Left kidney (tissue), 8 donors: ENCODE measurements at places on chromosomes 1 and 21. TPM values are rescaled to one million over a fixed set of nuclear protein-coding genes. Genes with fewer than 3 reads are reported as not detected.

C8A gene
- not detected for polyA plus RNA-seq

- no peak for DNase-seq
Measured at GRCh38 chr1:180930687-180931086, 18.0 kb downstream of the KIAA1614 start.

DNA sequence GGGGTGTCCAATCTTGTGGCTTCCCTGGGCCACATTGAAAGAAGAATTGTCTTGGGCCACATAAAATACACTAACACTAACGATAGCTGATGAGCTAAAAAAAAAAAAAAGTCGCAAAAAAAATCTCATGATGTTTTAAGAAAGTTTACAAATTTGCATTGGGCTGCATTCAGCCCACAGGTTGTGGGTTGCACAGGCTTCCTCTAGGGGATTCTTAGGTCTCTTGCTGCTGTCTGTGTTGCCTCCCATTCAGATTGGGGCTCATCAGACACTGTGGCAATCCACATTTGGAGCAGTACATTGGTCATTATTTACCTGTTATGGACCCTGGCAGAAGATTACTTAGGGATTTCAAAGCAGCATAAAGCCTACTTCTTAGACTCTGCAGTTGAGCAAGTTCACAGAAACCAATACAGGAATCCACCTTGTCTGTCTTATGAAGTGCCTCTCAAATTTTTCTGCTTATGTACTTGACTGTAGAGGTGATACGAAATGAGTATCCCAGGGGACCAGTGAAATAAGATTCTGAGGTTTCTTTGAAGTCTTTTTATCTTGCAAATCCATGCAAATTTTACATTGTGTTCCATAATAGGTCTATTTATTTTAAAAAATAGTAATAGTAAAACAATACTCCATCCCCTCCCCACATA is 205.5 kb downstream of the RPS6KC1 start:
- DNase-seq, result no peak

DNA sequence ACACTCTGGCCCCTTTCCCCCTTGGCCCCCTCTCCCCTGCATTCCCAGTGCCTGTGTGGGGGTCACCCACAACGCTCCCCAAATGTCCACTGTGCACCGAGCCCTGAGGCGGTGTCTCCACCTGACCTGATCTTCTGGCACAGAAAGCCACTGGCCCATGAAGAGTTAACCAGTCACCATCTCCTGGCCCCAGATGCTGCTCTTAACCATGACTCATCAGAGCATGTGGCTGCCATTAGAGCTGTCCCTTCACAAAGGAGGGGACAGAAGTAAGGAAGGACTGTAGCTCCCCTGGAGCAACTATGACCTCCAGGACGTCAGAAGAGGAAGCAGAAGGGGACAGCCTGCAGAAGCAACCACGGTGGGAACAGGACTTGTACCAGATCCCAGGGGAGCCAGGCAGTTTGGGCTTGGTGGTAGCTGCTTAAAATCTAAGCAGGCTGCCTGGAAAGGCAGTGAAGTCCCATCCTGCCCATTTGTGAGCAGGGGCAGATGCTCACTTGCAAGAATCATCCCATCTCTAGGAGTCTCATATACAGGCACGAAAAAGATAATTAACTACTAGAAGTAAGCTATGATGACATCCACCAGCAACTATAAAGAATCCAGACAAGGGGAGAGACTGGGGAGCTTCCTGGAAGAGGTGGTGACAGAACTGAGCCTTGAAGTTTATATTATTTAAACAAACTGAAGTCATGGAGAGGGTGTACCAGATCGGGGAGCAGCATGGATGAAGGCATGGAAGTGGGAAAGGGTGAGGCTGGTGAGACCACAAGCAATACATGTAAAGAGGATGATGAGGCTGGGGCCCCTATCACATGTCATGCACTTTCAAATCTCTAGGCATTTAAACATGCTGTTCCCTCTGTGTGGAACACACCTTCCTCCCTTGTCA is 1.1 kb upstream of the TTC39A start:
- DNase-seq, result no peak

DNA sequence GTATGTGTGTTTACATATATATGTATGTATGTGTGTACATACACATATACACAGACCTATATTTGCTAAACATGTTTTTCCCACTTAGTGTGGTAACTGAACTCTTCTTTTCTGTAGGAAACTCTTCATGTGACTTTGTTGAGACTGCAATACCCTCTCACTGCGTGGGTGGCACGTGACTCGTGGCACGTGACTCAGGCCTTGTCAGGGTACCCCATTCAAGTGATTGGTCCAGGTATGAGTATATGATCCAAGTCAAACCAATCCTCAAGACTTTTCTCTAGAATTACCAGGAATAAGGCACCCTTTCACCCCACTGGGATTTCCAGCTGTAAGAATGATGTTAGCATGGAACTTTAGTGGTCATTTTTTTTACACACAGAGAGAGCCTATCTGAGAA is 149.2 kb upstream of the KCNK2 start:
- DNase-seq, result no peak
